ENCODE measurements at places on chromosomes 2 and 18.

GRCh38 chr2:25159949-25160348, 8.4 kb downstream of the POMC start:
- no peak for DNase-seq

DNA sequence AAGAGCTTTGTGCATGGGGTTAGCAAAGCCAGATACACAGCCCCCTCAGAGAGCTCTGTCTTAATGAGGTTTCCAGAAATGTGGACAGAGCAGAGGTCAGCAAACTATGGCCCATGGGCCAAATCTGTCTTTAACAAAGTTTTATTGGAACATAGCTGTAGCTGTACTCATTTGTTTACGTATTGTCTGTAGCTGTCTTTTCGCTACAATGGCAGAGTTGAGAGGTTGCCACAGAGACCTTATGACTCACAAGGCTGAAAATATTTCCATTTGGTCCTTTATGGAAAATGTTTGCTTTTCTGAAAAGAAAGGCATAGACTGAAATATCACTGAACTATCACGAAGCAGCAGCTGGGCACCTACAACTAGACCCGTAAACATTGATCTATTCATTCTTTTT, 841.8 kb downstream of the SLC4A3 start:
- DNase-seq = peak; percentile 75

- no peak for DNase-seq
Observed at GRCh38 chr2:15645720-15646385, 54.2 kb downstream of the DDX1 start.

DNA sequence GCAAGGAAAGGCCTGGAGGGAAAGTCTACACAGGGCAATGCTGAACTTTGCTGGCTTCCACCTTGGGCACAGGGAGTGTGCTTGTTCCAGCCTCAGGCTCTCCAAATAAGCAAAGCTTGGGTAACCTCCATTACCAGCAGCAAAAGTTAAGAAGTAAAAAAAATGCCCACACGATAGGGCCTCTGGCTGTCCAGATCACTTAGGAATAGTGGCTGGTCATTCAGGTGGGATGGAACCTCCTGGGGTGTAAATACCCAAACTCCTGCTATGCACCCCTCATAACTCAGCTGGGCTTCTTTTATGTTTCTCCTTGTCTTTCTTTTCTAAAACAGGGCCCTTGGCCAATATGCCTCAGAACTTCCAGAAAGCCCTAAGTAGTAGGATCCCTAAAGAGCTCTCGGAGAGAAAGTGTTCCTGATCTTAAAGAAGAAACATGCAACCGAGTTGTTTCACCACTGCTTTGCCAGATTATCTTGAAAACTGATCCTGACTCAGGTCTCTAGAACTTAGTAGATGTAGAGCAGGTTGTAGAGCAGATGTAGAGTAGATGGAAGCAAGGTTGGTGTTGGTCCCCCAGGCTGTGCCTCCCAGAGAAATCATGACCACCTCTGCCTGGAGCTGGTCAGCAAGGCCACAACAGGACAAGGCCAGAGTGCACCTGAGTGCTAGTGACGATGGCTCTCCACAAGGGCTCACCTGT, 2.0 kb upstream of the OSR1 start:
- no peak for DNase-seq

- DNase-seq = peak; percentile 13
Observed at GRCh38 chr2:162315938-162316337, 2.5 kb downstream of the IFIH1 start.

DNA sequence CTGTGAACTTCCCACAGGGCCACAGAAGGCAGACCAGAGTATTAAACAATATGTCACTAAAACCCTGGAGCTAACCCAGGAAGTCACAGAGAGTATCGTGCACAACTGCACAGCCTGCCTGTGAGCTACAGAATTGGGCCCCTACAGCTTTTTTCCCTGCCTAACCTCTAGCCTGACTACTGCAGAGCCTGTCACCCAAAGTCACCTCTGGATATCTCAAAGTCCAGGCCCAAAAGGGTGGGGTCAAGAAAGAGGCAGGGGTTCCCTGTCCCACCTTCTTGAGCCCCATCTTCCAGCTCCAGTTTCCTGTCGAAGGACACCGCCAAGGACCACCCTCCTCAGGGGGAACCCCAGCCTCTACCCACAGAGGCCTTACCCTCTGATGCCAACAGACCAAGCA, 13.5 kb downstream of the GAD1 start:
- DNase-seq = no peak

GRCh38 chr2:160465002-160465401, 28.6 kb downstream of the RBMS1 start:
- DNase-seq = no peak

- peak; percentile 11 for DNase-seq
Observed at GRCh38 chr18:60892441-60892840, 440.8 kb upstream of the CDH20 start.

GRCh38 chr2:169759987-169760386, 26.4 kb downstream of the KLHL23 start:
- DNase-seq = no peak

DNA sequence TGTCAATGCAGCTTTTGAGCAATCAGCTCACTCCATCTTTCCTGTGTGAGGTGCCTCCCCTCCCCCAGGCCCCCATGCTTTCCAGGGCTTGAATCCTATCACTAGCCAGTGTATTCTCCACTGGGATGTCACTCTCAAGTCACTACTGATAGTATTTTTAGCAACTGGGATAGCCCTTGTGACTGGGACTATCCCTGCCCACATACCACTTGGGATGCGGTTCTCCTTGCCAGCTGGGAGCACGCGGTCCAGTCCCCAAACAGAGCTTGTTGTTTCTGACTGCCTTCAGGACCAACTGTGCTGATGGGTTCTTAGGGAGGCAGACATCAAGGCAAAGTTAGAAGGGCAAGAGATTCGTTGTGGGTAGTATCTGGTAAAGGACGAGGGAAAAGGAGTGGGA, 134.9 kb downstream of the FAM161A start:
- DNase-seq = no peak

- no peak for DNase-seq
Observed at GRCh38 chr2:149825473-149825872, 237.9 kb upstream of the MMADHC start.
